ENCODE measurements at places on chromosomes 3 and 15. TPM values are rescaled to one million over a fixed set of nuclear protein-coding genes. Genes with fewer than 3 reads are reported as not detected.

GRCh38 chr15:23052522-23052921 is 13.2 kb upstream of the TUBGCP5 start:
- no peak for DNase-seq

DNA sequence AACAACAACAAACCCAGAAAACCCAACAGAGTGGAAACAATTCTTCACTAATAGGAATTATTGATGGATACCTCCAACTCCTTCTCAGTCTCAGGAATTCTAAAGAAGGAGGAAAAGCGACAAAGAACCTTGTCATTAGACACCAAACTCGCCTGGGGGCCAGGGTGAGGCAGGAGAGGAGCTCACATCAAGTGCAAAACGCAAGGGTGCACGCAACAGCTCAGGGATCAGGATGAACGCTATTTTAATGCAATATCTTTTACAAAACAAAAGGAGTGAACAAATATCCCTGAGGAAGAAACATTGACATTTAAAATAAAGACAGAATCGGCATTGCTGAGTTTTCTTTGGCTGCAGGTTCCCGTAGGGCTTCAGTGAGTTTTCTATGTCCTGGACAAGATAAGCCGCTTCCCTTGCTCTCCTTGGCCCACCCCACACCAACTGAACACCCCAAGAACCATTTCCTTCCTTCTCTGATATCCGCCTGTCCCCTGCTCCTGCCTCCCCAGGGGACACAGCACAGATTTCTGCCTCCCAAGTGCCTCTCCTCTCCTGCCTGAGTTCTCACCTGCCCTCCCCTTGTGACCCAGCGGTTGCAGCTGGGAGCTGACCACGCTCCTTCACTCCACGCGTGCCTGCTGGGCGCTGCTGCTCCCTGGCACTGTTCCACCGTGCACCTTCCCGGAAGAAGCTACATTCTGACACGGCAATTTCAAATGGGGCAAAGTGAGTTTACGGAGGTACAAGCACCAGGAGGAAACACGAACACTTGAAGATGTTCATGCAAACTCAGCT is 63.0 kb downstream of the ATP10A start:
- peak; percentile 25 for DNase-seq

DNA sequence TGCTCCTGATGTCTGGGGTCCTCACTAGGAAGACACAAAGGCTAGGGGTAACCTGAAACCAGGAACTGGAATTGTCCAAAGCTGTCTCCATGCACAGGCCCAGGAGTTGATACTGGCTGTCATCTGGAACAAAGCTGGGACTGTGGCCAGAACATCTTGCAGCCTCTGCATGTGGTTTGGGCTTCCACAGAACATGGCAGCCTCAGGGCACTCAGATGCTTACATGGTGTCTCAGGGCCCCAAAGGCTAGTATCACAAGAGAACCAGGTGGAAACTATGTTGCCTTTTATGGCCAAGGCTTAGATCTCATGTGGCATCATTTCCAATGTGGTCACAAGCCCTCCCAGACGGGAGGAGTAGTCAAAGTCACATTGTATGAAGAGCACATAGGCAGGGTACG is 335.2 kb upstream of the TRIM42 start:
- no peak for DNase-seq

DNA sequence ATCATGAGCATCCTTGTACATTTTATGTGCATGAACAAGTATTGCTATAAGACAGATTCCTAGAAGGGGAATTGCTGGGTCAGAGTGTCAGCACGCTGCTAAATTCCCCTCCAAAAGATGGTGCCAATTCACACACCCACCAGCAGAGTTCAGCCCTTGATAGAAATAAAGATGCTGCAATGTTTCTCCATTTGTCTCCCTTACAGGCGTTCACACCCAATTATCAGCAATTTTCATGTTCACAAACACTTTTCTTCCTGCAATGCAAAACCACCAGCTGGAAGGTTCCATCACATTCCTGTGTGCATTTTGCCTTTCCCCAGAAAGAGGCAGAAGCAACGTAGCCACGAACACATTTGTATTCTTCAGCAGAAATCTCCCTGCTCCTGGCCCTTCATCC is 3.3 kb upstream of the TAMM41 start:
- no peak for DNase-seq

DNA sequence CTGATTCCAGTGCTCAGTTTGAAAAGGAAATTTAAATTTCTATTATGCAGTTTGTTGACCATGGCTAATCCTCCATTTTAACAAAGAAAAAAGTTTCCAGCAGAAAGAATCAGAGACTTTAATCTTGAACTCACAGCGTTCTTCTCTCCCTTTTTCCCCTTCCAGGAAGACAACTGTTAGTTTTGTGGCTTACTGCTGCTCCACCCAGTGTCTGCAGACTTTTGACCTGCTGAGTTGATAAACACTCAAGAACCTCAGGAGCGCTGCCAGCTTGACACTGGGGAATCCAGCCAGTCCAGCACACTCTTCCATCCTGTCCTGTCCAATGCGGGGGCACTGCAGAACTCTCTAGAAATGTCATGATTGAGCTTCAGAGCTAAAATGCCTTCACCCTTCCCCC is 134.6 kb downstream of the LRRC28 start:
- DNase-seq: no peak

PRSS50 gene
- total RNA-seq: 0.24 TPM

GOLGA6L4 gene
- total RNA-seq: 2.8 TPM

DNA sequence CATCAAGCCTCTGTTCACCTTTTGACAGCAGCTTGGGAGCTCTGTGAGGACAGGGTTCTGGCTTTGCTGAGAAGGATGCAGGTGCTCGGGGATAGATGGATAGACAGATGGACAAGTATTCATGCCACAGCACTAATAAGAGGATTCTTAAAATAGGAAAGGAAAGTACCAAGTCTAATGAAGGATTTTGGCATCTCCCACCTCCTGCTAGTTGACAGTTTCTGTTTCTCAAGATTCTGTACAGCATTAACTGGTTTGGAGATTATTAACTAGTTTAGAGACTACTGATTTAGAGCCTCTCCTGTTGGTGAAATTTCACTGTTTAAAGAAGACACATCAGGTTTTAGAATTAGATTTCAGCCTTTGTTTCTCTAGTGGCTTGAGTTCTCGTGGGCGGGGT is 152.3 kb downstream of the CACNA1D start:
- no peak for DNase-seq

DNA sequence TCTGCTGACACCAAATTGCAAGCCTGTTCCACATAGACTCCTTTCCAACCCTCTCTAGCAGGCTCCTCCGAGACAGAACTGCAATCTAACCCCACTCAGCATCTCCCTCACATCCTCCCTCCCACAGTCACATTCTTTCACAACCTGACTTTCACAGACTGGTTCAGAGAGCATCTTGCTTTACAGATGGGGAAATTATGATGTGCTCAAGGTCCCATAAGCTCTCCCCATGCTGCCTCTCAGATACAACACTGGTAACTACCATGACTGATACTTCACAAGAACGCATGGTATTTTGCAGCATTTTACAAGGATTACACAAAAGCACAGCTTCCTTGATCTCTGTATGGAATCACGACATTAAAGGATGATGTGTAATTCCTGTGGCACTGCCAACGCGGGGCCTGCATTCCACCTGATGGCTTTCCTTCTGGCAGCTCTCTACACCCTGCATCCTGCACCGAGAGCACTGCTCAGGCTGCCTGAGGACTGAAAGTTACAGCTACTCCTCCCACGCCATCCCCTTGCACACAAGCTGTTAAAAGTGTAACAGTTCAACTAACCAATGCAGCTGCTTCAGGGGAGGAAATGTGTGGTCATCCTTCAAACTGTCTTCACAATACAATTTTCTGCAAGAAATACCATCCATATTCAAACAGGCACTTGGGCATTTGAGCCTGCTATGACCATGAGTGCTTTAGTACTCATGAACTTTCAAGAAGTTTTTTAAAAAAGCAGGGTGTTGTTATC is 27.6 kb downstream of the TBC1D2B start:
- DNase-seq: no peak

GRCh38 chr3:567488-568185 is 371.1 kb downstream of the CHL1 start:
- DNase-seq: no peak

TLR9 gene
- not detected for total RNA-seq

DNA sequence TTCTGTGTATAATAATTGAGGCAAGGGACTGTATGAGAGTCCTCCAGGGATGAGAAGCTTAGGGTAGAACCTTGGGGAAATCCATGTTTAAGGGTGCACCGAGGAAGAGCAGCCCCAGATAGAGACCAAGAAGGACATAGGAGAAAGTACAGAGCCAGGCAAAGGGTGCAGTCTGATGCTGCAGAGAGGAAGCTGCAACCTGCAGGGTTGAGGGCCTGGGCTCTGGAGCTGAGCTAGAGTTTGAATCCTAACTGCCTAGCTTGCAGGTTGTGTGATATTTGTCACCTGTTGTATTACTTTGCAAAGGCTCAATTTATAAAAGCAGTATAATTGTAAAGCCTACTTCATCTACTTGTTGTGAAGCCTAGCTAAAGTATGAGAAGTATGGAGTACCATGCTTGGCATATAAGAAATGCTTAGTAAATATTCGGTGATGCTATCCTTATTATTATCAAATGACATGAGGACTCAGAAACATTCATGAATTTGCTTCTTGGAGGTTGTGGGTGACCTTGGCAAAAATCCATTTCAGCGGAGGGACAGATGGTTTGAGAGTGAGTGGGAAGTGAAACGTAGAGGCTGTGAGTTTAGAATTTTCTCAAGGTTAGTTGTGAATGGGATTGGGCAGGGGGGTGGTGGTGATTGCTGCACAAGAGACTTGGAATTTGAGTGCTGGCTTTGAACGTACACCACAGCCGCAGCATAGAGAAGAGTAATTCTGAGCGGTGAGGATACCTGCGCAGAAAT is 43.8 kb downstream of the PLCL2 start:
- no peak for DNase-seq

TTLL13 gene
- not detected for total RNA-seq

DNA sequence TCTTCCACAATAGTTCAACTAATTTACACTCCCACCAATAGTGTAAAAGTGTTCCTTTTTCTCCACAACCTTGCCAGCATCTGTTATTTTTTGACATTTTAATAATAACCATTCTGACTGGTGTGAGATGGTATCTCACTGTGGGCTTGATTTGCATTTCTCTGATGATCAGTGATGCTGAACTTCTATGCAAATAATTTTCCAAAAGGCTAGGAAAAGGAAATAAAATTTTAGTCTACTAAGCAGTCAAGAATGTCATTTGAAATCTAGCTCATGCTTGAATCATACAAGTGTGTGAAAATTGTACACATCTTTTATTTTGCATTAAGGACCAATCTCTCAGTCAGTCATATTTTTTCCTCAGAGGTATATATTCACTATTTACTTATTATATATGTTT is 101.7 kb upstream of the UBP1 start:
- DNase-seq: no peak

- DNase-seq: no peak
Observed at GRCh38 chr3:33629219-33629618, 88.8 kb downstream of the CLASP2 start.

ANKRD34C gene
- not detected for total RNA-seq

- no peak for DNase-seq
Observed at GRCh38 chr3:129366312-129366831, 62.1 kb downstream of the EFCAB12 start.

- DNase-seq: no peak
Observed at GRCh38 chr3:174619239-174619638, 239.9 kb upstream of the NAALADL2 start.

GRCh38 chr15:77225088-77225487 is 154.2 kb upstream of the TSPAN3 start:
- DNase-seq: no peak

DNA sequence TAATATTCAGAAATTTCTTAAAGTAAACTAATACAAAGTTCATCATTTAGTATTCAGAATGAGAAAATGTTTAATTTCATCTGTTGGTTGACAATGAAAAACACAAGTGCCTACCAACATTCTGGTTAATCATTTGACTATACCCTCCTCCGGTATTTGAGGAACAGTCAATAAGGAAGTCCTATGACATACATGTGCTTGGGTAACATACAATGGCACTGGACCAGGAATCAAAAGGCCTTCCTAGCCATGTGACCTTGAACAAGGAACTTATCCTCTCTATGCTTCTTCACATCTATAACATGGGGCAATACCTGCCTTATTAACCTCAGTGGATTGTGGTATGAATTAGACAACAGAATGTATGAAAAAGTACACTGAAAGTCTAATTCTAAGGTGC is 65.8 kb downstream of the ZNF280D start:
- no peak for DNase-seq

PEAK1 gene
- total RNA-seq: 21.2 TPM

DNA sequence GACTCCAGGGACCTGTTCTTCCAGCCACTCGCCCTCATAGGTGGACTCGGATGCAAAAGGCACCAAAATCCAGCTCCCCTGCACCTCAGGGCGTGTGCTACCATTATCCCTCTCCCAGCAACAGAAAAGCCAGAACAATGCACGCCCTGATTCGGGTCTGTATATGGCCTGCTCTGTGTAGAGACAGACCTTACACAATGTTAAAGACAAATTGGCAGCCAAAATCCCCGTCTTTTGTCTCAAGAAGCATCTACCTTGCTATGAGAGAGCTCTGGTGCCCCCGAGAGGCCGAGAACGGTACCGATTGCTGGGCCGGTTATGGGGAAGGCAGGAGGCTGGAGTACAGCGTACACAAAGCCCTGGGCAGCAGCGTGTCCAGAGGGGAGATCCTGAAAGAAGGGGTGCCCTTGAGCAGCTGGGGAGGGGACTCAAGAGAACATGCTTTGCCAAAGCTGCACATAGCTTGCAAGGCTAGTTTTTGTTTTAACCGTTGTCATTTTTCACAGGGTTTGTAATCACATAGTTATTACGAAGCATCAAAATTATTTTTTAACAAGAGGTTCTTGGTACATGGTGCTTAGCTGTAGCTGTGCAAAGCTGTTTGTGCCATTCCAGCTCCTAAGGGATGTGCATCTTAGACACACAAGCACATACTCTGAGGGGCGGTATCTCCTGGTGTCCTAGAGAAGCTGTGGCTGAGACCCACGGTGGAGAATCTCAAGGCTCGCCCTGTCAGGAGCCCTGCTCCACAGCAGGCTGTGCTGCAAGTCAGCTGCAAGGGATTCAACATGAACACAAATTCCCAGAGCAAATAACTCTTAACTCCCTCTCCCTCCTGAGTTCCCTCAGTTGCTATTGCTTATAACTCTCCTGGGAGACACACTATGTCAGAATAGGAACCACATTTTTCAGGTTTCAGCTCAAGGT is 461.5 kb upstream of the PPP2R3A start:
- peak; percentile 89 for DNase-seq

CLEC3B gene
- total RNA-seq: not detected
